ENCODE measurements at places on chromosomes 12 and 14.

DNA sequence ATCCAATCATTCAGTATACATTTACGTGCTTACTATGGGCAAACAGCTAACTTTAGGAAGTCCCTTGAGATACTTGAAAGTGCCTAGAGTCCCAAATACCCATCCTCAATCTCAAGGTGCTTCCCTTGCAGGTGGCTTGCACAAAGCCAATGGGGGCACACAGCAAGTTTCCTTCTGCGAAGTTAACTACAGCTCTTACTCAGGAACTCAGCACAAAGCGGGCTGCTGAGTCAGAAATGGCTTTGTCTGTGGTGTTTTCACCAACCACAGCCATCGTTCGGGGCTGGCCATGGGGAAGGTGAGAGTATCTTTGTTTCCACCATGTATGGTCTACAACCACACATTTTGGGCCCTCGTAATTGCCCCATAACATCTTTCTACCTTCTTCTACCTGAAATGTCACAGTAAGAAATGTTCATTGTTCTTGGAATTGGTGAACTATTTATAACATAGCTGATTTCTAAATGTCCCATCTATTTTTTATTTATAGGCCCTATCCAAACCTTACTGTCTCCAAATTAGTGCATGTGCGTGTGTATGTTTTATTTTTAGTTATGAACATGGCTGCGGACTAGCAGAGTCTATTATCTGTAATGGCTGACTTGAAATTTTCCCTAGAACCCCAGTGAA is 13.9 kb downstream of the MFAP5 start:
- no peak for DNase-seq

- no peak for DNase-seq
Observed at GRCh38 chr14:29821242-29821641, 106.4 kb downstream of the PRKD1 start.

DNA sequence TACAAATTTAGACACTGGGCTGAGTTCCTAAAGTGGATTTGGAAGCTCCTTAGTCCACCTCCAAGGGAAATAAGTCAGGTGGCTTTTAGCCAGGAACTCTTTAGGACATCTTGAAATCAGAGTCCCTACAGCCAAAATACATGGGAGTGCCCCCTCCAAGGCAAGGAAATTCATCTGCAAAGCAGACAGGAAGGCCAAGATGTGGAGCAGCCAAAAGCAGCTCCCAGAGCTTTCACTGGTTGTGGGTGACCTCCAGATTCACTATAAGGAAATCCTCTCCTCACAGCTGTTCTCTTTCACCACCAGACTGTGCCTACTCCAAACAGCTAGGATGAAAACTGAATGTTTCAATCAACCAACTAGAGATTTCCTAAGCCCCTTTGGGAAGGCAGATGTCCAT is 6.6 kb downstream of the TTC9 start:
- DNase-seq: no peak

DNA sequence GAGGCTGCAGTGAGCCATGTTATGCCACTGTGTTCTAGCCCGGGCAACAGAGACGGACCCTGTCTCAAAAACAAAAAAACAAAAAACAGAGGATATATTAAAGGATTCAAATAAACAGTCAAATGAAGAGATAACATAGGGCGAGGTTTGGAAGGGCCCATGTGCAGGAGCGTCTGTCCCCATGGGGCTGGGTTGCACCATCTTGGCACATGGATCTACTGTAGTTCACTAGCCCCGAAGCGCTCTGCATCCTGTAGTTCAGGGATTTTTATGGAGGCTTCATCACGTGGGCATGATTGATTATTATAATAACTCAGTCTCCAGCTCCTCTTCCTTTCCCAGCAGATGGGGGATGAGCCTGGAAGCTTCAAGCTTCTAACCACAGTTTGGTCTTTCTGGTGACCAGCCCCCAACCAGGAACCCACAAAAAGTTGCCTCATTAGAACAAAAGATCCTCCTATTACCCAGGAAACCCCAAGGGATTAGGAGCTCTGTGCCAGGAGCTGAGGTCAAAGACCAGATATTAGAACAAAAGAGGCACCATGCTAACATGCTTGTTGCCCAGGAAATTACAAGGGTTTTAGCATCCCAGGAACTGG is 59.9 kb downstream of the HCAR2 start:
- no peak for DNase-seq

GRCh38 chr12:95633049-95633731 is 81.9 kb upstream of the USP44 start:
- DNase-seq: no peak

DNA sequence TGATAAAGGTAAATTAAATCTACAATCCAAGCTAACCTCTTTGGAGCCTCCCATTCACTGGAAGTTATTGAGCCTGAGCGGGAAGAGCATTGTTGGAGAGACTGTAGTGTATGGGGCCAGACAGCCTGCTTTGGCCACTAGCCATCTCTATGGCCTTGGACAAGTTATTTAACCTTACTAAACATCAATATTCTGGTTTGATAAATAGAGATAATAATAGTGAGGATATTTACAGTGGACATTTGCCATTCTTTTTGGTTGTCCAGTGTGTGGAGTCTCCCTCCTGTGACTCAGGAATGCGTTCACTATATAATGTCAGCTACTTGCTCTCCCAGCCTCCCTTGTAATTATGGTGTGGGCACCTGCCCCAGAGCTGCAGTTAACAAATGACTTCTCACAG is 216.1 kb downstream of the SLC38A4 start:
- no peak for DNase-seq

GRCh38 chr14:27536748-27537147 is 938.9 kb upstream of the NOVA1 start:
- DNase-seq: no peak

- DNase-seq: no peak
Observed at GRCh38 chr12:124397399-124397679, 102.4 kb downstream of the RFLNA start.

DNA sequence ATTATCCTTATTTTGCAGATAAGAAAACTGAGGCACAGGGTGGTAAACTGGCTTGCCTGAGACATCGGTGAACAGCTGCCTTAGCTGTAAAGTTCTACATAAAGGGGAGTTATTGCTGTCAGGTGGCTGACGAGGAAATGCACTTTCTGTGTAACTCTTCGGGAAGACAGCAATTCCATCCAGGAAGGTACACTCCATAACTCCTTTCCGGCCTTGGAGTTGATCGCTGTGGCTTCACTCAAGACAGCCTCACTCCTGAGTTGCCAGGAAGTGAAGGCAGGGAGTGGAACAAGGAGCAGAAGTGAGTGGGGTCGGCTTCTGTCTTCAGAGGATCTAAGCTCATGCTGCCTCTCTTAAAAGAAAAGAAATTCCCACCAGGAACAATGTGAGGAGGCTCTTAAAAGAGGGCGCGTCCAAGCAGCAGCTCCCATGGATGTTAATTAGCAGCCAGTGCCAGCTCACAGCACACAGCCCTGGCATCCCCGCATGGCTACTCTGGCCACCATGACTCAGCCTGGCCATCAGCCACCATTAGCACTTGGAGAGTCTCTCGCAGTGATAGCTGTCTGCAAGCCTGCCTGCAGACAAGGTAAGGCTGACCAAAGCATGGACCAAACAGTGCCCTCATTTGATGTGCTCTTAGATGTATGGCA is 60.3 kb downstream of the NUAK1 start:
- peak; percentile 41 for DNase-seq

DNA sequence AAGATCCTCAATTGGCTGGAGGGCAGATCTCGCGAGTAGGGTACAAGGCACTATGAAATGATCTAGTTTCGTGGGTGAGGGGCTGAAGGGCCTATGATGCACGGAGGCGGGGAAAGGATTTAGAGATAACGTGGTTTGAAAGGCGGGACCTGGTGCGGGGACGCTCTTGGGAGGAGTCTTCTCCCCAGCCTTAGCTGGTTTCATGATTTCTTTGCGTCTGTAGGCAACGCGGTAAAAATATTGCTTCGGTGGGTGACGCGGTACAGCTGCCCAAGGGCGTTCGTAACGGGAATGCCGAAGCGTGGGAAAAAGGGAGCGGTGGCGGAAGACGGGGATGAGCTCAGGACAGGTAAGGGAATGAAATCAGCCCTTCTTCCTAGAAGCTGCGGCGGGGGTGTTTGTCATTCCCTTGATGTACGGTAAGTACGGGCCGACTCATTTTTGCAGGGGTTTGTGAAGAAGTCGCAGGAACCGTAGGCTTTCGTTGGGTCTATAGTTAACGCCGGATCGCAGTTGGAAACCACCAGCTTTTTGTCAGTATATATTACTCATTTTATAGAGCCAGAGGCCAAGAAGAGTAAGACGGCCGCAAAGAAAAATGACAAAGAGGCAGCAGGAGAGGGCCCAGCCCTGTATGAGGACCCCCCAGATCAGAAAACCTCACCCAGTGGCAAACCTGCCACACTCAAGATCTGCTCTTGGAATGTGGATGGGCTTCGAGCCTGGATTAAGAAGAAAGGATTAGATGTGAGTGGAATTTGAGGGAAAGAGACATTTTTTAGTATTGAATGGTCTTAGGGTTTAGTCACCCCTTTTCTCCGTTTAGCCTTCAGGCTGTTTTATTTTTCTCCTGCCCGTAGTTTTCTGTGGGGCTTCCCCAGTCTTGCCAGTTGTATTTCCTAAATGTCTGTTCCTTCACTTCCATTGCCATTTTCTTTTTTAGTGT is 602 bp downstream of the APEX1 start:
- peak; percentile 57 for DNase-seq

DNA sequence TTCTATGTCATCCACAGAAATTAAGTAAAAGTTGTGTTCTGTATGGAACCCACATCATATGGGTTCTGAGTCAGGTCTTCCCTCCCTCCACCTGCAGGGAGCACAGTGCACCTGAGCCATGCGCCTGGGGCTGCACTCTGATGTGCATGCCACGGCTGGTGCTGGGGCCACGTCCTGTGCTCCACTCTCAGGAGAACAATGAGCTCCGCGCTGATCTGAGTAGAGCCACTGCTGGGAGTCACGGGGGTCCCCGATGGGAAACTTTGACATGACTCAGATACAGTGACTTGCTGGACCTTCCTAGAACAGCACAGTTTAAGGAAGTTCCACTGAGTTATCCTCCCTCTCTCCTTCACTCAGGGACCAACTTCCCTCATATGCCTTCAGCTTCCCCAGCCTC is 683.4 kb downstream of the TMEM121 start:
- DNase-seq: no peak

GRCh38 chr12:57372233-57372632 is 58.6 kb downstream of the R3HDM2 start:
- peak; percentile 4 for DNase-seq

DNA sequence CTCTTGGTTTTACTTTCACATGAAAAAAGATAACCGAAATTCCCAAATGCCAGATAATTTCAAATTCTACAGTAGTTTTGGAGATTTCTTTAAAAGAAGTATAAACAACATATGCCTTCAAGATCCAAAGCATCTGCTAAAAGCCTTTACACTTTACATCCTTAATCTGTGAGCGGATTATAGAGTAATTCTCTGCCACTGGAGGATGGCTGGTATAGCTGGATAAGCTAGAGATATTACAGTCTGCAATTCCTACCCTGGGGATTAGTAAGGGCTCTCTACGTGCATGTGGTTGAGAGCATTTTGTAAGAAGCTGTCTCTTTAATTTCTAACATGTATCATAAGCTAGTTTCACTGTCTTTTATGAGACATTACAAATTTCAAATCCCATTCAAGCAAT is 240.3 kb upstream of the HMGA2 start:
- no peak for DNase-seq

GRCh38 chr14:32121948-32122347 is 44.8 kb downstream of the ARHGAP5 start:
- no peak for DNase-seq

DNA sequence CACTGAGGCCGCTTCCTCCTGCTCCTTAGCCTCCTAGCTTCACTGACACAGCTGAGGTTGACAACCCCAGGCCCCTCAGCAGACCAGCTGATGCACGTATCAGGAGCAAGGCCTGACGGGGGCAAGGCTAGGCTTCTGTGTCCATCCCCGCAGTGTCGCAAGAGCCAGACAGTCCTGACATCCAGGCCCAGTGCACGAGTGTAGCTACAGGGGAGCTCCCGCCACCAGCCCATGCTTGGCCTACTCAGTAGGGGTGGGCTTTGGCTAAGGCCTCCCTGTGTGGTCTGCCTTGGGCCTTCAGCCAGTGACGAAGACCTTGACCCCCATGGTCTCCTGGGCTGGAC is 179.1 kb downstream of the DPF3 start:
- no peak for DNase-seq

DNA sequence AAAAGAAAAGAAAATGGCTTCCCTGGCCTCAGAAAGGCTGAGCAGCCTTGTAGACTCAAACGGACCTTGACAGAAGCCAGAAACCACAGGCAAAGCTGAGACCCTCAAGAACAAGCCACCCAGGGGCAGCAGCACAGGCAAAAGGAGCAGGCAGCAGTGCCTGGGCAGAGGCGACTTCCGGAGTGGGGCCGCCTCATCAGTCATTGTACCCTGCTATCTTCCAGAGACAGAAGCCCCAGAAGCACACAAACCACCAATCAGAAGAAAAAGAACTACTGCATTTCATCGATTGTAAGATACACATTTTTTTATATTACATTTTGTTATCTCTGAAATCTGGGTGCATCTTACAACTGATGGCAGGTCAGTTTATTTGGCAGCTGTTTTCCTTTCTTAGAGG is 58.2 kb upstream of the ZFP36L1 start:
- no peak for DNase-seq

GRCh38 chr14:23377573-23378563 is 1.0 kb downstream of the CMTM5 start:
- DNase-seq: no peak

GRCh38 chr12:119479121-119479561 is 114.4 kb upstream of the TMEM233 start:
- no peak for DNase-seq

DNA sequence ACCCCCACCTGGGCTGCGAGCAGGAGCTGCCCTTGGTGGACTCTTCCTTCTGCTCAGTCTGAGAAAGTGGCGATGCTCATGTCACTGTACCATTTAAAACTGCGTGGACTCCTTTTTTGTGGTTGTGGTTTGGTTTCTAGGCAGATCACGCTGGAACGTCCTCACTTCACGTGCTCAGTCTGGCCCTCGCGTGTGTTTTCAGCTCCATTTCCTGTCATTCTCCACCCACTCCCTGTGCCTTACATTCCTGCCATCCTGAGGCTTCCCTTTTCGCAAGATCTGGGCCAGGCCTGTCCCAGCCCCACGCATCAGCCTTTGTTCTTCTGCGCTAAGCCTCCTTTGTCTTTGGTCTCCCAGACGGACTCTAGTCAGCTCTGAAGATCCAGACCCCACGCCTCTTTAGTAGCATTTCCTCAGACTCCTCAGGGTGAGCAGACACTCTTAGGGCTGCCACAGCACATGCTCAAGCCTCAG is 105.4 kb downstream of the FBXL14 start:
- no peak for DNase-seq

GRCh38 chr12:19836456-19836855 is 397.2 kb downstream of the AEBP2 start:
- no peak for DNase-seq

DNA sequence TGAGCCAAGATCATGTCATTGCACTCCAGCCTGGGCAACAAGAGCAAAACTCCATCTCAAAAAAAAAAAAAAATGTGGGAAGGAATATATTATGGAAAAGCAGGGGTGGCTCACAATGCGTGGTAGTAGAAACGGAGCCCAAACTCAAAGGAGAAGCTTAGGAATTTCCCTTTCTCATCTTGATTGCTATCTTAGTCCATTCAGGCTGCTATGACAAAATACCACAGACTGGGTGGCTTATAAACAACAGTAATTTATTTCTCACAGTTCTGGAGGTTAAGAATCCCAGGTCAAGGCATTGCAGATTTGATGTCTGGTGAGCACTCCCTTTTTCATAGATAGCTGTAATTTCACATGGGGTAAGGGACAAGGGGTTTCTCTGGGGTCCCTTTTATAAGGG is 153.8 kb upstream of the KRR1 start:
- DNase-seq: no peak

GRCh38 chr12:67599691-67600090 is 48.9 kb upstream of the DYRK2 start:
- DNase-seq: no peak

All from AG04449 (cell line).